SJSA1 (cell line): ENCODE measurements at places on chromosomes 5 and 9. TPM values are rescaled to one million over a fixed set of nuclear protein-coding genes. Genes with fewer than 3 reads are reported as not detected.

FYB1 gene
- 0.34 and 0.68 TPM in 2 replicates for total RNA-seq

LRRC70 gene
- total RNA-seq = 0.71 and 1.1 TPM in 2 replicates

TMEM232 gene
- 2.1 TPM in 1 of 2 replicates, not detected in the other for total RNA-seq

PPIP5K2 gene
- 115 and 118 TPM in 2 replicates for total RNA-seq
